EL (cell line): ENCODE measurements at places on chromosomes 1 and 21.

DNA sequence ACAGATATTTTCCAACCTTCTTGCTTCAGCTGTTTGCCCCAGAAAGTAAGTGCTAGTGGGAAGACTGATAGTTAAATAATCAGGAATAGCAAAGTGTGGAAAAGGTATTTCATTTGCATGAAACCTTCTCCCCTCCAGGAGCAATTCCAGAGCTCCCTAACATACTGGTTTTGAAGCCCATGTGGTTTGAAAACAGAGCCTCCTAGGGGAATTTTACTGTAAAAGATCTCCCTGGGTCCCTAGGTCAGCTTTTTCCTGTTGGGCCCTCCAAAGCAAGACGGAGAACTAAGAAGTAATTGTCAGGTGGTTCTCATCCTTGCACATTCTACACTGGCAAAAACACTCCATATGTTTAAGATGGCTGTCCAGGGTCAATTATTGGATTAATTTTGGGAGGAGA is 218.7 kb upstream of the FOXD3 start:
- no peak for DNase-seq

DNA sequence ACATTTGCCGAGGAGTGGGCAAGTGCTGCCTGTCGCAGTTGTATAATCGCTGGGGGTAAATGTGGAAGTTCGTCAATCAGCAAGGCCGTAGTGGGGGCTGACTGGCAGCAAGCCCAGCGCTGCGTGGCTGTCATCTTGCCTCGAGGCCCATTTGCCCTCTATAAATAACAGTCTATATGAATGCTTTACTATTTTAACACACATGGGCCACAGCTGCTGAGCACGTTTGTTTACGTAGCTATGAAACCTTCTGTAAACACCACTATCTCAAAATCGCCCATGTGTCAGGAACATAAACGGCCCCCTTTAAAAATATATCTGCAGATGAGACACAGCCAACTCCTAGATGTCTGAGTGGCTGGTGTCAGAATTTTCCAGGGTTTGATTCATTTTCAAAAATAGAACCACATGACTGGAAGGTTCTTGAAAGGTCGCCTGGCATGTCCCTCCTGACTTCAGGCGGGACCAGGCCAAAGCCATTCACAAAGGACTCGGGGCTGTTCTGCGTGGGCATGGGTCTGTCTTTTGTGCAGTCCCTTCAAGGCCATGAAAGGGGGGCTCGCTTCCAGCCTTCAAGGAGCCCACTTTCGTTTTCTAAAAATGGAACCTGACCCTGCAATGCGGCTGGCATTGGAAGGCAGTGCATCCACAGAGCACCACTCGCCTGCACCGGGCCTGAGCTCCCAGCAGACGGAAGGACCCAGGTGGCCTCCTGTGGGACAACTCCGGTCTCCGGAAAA is 205.5 kb downstream of the KCNJ6 start:
- peak; percentile 21 for DNase-seq

DNA sequence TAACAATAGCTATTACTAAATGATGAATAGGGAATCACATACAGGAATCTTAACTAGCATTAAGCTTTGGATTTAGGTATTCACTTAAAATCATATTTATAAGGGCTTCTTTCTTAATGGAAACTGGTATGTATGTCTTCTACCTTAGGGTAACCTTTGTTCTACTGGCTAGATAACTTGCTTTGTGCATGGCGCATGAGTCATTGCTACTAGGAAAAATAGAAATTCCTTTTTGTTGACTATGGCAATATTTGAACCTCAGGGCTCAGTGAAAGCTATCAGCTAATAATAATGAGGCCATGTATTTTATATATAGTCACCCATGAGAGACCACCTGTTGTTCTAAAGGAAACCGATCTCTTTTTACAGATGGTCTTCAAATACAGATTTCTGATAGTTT is 72.5 kb downstream of the RPS6KC1 start:
- peak; percentile 76 for DNase-seq

DNA sequence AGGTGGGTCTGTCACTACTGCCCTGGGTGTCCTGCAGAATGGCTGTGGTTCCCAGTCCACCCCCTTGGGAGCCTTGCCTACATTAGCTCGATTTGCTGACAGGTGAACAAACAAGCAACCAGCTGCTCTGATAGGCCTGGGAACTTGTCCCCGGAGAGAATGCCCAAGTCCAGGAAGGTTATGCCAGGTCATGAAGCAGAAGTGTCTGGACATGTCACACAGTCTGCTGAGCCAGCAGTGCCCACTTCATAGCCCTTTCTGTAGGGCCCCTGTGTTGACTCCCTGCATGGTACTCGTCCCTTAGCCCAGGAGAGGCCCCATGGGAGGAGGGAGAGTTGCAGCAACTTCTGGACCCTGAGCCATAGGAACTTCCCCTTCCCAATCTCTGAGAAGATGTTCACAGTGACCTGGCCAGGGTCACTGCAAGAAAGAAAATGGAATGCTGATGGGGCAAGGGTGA is 31.0 kb downstream of the UCK2 start:
- no peak for DNase-seq

DNA sequence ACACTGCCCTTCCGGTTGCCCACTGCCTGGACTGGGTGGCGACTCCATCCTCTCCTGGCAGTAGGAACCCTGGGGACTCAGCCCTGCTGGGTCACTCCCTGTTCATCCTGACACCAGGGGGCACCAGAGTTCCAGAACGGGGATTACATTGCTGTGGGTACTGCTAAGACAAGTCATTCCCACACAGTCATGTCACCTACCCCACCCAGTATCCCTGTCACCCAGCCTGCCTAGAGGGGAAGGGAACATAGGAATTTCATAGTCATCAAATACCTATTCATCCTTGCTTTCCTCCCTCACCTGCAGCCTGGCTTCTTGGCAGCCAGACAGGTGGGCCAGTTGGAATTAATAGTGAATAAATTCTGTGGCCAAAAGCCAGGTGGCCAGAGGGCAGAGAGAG is 9.8 kb upstream of the SFN start:
- DNase-seq: peak; percentile 86

DNA sequence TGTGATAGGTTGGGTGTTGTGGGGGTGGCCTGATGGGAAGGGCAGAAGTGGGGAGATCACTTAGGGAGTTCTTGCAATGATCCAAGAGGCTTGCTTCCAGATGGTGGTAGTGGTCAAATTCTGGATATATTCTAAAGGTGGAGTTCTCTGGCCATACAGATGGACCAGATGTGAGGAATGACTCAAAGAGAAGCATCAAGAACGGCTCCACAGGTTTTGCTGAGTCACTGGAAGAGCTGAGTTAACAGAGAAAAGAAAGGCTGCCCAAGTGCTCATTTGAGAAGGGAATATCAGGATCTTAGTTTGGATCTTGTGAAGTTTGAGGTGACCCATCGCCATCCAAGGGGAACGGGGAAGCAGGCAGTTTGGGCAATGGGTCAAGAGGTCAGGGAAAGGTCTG is 192.9 kb upstream of the GALNT2 start:
- no peak for DNase-seq

GRCh38 chr21:21200103-21200938 is 202.1 kb downstream of the NCAM2 start:
- DNase-seq: peak; percentile 98
